ENCODE measurements at places on chromosomes 16 and 17.

DNA sequence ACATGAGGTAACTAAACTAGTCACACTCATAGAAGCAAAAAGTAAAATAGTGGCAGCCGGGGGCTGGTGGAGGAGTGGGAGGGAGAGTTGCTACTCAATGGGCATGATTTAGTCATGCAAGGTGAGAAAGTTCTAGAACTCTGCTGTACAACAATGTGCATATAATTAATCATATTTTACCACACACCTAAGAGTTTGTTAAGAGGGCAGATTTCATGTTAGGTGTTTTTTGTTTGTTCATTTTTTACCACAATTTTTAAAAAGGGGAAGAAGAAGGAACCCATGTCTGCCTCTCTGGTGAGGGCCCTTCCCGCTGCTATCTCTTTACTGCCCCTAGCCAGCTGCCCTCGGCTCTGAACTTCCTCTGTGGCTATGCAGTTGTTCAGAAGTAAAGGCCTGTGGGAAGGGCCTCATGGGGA, 11.2 kb downstream of the CD300LB start:
- no peaks in the 10 kb centered on the region for H3K4me1 ChIP-seq
- no peak overlapping the region for H3K4me3 ChIP-seq
- no peaks in the 10 kb centered on the region for H3K27me3 ChIP-seq

- H3K4me3 ChIP-seq, result no peak overlapping the region
- H3K36me3 ChIP-seq, result peaks cover 56% of the 10 kb centered on the region
- peaks cover 8% of the 10 kb centered on the region for H3K4me1 ChIP-seq
- no peaks in the 10 kb centered on the region for H3K27me3 ChIP-seq
These were observed 6.6 kb downstream of the POLR2C start for GRCh38 chr16:57469046-57469445.

- H3K27ac ChIP-seq, result peak overlapping the region; percentile 88
- no peaks in the 10 kb centered on the region for H3K27me3 ChIP-seq
- H3K36me3 ChIP-seq, result no peaks in the 10 kb centered on the region
These were observed 12.2 kb upstream of the TERF2 start for GRCh38 chr16:69397821-69398521.

DNA sequence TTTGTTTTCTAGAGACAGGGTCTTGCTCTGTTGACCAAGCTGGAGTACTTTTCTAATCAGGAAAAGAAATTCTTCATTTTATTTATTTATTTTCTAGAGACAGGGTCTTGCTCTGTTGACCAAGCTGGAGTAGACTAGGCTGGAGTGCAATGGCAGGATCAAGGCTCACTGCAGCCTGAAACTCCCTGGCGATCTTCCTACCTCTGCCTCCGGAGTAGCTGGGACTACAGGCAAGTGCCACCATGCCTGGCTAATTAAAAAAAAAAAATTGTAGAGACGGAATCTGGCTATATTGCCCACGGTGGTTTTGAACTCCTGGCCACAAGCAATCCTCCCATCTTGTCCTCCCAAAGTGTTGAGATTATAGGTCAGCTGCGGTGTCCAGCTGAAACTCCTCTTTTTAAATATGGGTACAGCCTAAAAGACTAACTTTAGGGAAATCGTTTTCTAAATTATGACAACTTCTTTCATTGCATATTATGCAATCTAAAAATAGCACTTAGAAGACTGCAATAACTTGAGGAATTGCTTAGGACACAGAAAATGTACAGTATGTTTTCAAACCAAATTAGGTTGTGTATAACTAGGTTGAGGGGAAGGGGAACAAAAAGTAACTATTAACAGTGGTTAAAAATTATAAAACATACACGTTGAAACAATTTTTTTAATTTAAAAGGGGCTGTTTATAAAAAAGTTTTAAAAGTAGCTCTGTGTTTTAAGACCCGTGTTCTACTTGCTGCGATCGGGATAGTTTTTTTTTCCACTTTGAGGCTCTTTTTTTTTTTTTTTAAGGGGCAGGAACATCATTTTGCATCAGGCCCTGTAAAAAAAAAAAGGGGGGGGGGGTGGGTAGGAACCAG, 4.7 kb downstream of the PRAC1 start:
- H3K27me3 ChIP-seq, result peaks cover 10% of the 10 kb centered on the region
- H3K27ac ChIP-seq, result no peak overlapping the region
- no peak overlapping the region for H3K4me3 ChIP-seq
- H3K36me3 ChIP-seq, result no peaks in the 10 kb centered on the region
- H3K4me1 ChIP-seq, result no peaks in the 10 kb centered on the region
- DNase-seq, result peak; percentile 40

- peaks cover 2% of the 10 kb centered on the region for H3K27me3 ChIP-seq
- no peak for DNase-seq
- no peaks in the 10 kb centered on the region for H3K4me1 ChIP-seq
- no peaks in the 10 kb centered on the region for H3K36me3 ChIP-seq
- no peak overlapping the region for H3K4me3 ChIP-seq
- H3K27ac ChIP-seq, result no peak overlapping the region
These were observed 482.2 kb upstream of the SOX9 start for GRCh38 chr17:71638668-71639067.

DNA sequence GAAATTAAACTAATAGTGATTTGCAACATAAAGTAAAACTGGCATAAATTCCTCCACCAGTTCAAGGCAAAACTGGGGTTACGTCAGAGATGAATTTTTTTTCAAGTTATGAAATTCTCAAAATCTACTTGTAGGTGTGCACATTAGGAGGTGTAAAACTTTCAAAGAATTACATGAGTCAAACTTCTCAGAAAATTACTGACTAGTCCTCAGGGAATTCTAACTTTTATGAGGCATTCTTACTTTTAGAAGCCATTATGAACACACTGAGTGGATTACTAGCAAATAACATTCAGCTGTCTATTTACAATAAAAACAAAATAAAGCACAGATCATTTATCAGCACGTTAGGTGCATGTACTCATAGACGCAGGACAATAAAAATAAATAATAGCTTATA, 348.7 kb downstream of the CDH11 start:
- DNase-seq, result no peak
- no peaks in the 10 kb centered on the region for H3K36me3 ChIP-seq
- H3K27me3 ChIP-seq, result no peaks in the 10 kb centered on the region
- H3K4me1 ChIP-seq, result no peaks in the 10 kb centered on the region
- no peak overlapping the region for H3K27ac ChIP-seq
- H3K4me3 ChIP-seq, result no peak overlapping the region
